Activated CD4-positive, alpha-beta memory T cell treated with anti-CD3 and anti-CD28 coated beads for 36 hours (primary cell): ENCODE measurements at places on chromosomes 3 and 15.

GRCh38 chr3:54969652-54970051, 41.8 kb upstream of the LRTM1 start:
- no peak for DNase-seq

DNA sequence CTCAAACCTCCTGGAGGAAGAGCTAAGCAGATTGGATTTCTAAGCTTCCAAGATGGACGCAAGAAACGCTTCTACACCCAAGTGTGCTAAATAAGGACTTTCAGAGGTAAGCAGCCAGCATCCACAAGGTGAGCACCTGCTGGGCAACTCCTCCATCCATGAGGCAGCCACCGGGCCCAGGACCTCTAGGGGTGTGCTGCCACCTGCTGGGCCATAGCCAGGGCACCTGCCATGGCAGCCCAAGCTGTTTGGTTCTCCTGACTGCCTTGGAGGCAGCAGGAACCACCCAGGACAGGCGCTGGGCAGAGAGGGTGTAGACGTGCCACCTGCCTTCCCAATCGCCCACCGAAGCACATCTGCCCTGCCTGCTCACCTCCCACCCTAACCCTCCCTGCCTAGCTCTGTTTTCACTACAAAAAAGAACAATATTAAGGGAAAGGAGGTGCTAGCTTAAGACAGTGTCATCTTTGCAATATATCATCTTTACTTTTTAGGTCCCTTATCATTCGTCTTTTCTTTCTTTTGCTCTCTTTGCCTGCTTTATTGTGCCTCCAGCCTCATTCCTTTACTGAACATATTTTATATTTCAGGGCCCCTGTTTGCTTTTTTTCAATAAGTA, 12.9 kb downstream of the C15orf62 start:
- peak; percentile 87 for DNase-seq

DNA sequence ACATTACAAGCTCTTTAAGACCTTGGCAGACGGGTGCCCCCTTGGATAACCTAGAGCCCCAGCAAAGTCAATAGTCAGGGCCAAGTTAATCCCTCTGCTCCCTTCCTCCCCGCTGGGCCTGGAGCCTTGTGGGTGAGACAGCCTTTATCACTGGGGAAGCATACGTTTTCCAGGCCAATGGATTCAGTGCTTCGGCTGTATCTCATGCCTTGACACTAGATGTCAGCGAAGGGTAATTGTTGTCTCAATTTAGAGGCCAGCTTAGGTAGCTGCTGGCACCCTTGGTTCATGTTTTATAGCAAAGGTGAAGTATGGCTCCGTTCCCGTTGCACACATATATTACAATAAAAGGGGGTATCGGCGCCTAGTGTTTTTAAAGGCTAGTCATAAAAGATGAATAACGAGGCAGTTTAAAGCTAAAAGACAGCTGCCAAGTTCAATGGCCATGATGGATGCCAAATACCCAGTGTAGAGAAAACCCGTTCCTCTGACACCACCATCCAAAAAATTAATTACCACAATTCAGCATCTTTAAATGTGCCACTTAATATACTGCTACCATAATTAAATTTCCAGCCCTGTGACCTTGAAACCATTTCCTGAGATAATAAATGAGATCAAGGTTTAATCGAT, 52.3 kb upstream of the BNIP2 start:
- no peak for DNase-seq

DNA sequence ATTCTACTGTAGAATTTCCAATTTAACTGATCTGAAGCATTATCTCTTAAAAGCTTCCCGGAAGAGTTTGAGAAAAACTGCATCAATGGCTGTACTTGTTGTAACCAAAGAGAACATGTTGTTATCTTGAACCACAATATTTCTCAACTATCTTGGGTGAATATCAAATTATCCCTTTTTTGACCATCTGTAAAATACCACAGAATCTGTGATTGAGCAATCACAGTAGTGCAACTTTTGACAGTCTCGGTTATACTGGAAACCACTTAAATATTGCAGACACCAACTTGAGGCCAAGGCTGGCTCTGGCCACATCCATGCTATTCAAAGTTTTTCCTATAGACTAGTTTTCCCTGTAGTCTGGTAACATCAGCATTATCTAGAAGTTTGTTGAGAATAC, 842.8 kb upstream of the EPHA6 start:
- no peak for DNase-seq

DNA sequence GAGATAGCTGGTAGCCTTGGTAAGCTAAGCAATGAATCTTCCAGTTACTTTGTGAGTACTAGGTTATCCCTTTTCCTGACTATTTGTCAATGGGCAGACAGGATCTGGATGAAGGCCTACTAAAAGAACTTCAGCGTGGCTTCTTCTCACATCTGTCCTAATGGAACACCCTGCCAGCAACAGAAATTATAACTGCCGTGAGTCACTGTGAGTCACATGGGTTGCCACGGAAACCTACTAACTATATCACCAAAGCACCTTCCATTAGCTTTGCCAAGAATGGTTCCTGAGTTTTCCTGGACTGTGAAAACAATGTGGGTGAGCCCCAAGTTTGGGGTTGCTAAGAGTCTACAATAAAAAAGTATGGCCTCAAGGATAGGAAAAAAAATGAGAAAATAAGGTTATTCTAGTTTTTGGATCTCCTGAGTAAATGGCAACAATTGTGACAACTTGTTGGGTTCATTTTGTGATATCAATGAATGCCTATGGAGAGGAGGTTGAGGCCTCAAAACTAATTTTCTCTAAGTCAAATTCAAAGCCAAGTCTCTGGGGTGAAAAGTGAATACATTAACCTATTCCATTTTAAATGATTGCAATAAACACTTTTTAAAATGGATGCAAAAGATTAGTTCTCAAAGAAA, 195.1 kb upstream of the ICE2 start:
- peak; percentile 78 for DNase-seq

DNA sequence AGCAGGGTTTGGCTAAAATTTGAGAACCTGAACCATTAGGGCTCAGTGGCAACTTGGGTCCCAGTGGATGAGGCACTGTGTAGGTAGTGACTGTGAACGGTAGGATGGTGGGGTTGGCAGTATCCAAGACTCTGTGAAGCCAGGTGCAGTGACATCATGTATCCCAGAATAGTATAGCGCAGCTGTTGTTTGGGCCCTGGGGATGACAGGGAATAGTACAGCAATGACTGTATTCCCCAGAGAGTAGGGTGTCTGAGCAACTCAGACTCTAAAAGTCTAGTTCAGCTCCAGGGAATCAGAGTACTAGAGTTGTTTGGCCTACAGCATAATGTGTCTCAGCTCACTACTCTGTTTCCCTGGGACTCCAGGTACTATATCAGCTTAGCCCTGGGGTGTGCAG, 20.7 kb upstream of the PPP2R3A start:
- no peak for DNase-seq

- DNase-seq: no peak
Observed at GRCh38 chr3:101954936-101955335, 105.6 kb downstream of the NFKBIZ start.

DNA sequence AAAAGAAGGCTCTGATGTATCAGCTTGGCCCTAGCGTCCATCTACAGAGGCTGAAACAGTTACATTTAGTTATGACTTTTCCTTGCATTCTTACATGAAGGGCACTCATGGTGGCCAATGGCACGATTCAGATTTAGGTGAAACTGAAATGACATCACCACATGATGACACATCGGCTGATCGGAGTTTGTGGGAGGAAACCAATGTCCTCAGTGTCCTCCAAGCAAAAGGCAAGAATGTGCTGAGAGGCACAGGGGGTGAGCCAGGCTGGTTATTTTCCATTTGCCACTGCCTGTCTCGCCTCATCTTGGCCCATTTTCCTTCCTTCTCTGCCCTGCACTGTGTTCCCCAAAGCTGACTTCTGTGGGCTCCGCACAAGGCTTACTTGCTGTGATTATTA, 34.4 kb downstream of the TARS3 start:
- peak; percentile 60 for DNase-seq

- DNase-seq: no peak
Observed at GRCh38 chr3:138687236-138687635, 78.7 kb downstream of the FAIM start.

GRCh38 chr15:79970181-79970580, 815 bp downstream of the BCL2A1 start:
- DNase-seq: no peak

DNA sequence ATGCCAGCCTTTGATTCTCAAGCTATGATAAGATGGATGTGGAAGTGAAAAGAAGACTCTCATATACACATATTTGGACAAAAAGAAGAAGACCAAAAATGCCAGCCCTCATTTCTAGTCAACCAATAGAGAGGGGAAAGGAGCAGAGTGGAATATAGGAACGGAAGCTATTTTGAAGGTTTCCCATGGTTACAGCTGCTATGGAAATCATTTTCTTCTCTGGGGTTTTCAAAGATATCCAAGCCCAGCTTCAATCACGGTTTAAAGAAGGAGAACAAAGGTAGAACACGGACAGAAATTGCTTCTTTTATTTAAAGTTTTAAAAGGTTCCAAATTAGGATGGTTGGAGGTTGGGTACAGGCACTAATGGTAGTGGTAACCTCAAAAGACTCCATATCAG, 181.0 kb upstream of the PRICKLE2 start:
- DNase-seq: no peak

DNA sequence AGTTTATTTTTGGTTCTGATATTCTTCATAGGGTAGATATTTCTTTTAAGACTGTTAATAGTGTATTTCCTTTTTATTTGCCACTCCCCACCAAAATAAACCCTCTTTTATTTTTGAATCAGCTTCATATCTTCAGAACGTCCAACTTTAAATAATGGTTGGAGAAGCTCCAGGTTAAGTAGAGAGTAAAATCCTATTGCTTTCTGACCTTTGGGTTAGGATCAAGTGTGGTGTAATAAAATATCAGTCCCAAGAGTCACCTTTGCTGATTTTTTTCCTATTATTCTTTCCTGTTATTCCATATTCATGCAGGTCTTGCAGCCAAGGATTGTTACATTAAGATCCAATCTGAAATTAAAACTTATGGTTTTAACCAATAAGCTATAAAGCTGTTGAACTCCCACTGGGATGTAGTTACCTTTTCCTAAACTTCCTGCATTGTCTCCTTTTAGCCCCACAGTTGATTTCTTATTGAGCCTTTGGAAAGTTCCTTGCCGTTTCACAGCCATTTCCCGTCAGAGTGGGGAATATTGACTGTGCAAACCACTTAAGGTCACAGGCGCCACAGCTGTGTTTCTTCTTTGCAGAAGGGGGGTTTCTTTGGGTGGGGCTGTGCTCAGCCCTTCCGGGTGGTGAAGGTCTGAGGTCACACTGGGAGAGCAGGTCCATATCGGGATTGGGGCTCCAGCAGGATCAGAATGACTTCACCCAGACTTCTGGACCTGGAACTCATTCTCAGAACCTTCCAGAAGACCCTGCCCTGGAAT, 287.3 kb upstream of the CTDSPL start:
- no peak for DNase-seq

- DNase-seq: no peak
Observed at GRCh38 chr3:82824491-82824890, 1063.0 kb upstream of the GBE1 start.

DNA sequence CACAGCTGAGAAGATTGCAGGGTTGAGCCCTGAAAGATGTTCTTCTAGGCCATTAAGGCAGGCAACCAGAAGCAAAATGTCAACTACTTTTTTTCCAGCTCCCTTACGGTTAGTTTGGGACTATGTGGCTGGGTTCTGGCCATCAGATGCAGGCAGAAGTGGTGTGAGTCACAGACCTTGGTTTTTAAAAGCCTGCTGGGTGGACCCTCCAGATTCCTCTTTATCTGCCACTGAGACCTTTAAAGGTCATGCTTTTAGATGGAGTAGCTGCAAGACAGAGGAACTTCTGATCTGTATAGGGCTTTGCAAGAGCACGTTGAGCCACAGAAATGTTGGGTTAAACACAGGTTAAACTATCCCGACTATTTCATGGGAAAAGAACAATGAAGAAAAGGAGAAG, 102.9 kb downstream of the CHST2 start:
- DNase-seq: no peak

DNA sequence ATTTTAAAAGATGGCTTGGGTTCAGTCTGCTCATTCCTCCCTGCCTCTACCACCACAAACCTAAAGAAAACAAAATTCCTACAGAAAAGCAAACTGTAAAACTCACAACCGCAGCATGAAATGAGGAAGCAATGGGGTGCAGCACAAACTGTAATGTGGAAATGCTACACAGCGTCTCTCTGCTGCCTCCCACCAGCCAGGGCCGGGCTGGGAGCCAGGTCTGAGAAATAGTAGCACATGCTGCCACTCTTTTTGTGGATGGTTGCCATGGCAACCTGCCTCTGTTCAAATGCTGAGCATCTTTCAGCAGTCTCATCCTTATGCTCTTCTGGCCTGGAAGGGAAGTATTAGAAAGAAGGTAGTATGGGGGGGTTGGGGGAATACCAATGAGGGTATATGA, 55.4 kb downstream of the EOMES start:
- DNase-seq: peak; percentile 28

DNA sequence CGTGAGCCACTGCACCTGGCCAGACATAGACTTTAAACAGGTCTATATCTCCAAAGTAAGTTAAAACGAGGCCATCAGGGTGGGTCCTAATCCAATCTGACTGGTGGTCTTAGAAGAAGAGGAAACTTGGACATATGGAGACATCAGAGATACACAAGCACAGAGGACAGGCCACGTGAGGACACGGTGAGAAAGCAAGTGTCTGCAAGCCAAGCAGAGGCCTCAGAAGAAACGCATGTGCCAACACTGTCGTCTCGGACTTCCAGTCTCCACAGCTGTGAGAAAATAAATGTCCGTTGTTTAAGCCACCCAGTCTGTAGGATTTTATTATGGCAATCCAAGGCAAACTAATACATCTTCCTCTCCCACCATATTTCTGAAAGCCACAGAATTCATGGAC, 43.9 kb downstream of the MRPL46 start:
- DNase-seq: no peak

DNA sequence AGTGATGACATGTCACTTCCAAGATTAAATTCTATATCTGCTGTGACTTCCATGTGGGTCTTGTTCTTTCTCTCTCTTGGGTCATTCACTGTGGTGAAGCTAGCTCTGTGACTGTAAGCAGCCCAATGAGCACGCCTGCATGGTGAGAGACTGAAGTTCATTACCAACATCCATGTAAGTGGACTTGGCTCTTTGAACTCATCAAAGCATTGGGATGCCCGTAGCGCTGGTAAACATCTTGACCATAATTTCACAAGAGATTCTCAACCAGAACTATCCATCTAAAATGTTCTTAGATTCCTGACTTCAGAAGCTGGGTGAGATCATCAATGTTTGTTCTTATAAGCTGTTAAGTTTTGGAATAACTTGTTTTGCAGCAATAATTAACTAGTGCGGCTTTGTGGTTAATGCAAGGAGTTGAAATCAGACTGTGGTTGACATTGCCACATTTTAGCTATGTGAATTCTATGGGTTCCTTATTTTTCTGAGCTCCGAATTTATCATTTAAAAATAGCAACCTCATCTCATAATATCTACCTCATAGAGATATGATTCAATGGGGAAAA, 31.6 kb upstream of the LRRC3B start:
- no peak for DNase-seq

GRCh38 chr3:59386165-59386564, 336.3 kb upstream of the CFAP20DC start:
- no peak for DNase-seq

GRCh38 chr15:69224383-69224782, 63.9 kb downstream of the GLCE start:
- DNase-seq: no peak
